ENCODE measurements at places on chromosomes 12 and 14.

DNA sequence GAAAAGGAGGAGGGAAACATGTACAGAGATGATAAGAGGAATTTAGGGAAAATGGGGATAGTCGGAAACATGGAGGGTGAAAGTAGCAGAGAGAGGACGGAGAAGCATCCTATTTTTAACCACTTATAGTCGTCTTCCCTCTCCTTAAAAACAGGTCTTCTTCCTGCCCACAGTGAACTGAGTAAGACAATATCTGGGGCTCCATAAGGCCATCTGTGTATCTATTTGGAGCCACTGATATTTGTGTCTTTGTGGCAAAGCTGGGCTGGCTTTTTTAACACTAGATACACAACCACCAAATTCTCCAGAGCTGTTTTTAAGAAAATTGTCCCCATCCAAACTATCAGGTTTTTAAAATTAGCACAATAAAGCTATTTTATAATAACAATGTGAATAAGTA lies 109.5 kb upstream of the RAP1B start:
- H3K4me1 ChIP-seq, result peaks cover 13% of the 10 kb centered on the region
- DNase-seq, result no peak
- H3K27ac ChIP-seq, result no peak overlapping the region
- no peaks in the 10 kb centered on the region for H3K27me3 ChIP-seq
- no peak overlapping the region for H3K4me3 ChIP-seq

GRCh38 chr14:49954171-49954631 lies 61.3 kb downstream of the ARF6 start:
- no peak for DNase-seq
- H3K27me3 ChIP-seq, result no peaks in the 10 kb centered on the region
- no peak overlapping the region for H3K4me3 ChIP-seq
- H3K36me3 ChIP-seq, result no peaks in the 10 kb centered on the region
- H3K27ac ChIP-seq, result no peak overlapping the region

GRCh38 chr14:60713513-60713912 lies 10.6 kb downstream of the SIX4 start:
- H3K36me3 ChIP-seq, result peaks cover 22% of the 10 kb centered on the region
- H3K27ac ChIP-seq, result no peak overlapping the region
- H3K4me3 ChIP-seq, result no peak overlapping the region
- H3K4me1 ChIP-seq, result no peaks in the 10 kb centered on the region

GRCh38 chr12:122965851-122966742 lies at the start of gene ABCB9:
TSS of gene ABCB9 (minus strand) at chr12:122966463. CDS start at chr12:122960235, 6,228 bp downstream.
- H3K27me3 ChIP-seq, result no peaks in the 10 kb centered on the region
- peak within 1 kb of the TSS; percentile 70 for H3K4me3 ChIP-seq

DNA sequence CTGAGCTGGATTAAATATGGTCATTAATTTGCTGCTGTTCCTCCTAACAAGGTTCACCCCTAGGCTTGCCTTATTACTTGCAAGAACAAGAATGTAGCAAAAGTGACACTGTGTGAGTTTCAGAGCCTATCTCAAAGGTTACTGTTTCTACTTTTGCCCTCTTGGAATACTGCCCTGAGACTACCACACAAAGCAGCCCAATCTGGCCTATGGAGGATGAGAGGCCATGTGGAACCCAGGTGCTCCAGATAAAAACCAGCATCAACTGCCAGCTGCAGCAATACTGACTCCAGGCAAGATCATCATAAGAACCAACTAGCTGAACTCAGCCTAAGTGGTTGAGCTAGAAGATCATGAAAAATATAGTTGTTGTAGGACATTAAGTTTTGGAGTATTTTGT lies 22.4 kb upstream of the SUPT16H start:
- H3K27ac ChIP-seq, result no peak overlapping the region
- no peak overlapping the region for H3K4me3 ChIP-seq
- H3K4me1 ChIP-seq, result peaks cover 5% of the 10 kb centered on the region

DNA sequence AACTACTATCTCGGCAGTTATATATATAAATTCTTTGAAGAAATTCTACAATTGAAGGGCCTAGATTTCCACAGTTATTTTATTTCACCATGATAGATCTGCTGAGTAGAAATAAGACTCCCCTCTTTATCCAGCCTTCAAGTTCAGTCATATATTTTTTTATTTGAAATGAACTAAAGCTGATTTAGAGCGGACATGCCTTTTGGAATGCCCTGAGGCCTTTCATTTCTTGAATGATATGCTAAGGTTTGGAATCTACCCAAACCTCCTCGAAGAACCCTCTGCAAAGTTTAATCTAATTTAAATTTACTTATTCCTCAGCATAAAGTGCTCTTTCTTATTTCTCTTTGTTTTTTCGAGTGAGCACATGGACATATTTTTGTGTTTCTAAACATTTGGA lies 15.1 kb downstream of the SIX1 start:
- no peaks in the 10 kb centered on the region for H3K36me3 ChIP-seq
- H3K27ac ChIP-seq, result no peak overlapping the region
- DNase-seq, result no peak
- peaks cover 6% of the 10 kb centered on the region for H3K27me3 ChIP-seq

DNA sequence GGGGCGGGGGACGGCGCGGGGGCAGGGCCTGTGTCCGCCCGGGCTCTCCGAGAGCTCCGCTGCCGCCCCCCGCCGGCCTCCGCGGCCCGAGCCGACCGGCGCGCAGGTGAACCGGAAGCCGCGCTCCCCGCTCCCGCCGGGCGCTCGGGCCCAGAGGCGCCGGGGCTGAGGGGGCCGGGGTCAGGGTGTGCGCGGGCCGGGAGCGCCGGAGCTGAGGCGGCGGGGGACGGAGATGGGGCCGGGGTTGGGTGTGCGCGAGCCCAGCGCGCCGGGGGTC lies 431 bp downstream of the HIP1R start:
- H3K4me3 ChIP-seq, result peak overlapping the region; percentile 73
- no peak overlapping the region for H3K27ac ChIP-seq
- no peaks in the 10 kb centered on the region for H3K27me3 ChIP-seq
- H3K36me3 ChIP-seq, result no peaks in the 10 kb centered on the region
- H3K4me1 ChIP-seq, result peaks cover 8% of the 10 kb centered on the region
- DNase-seq, result no peak

DNA sequence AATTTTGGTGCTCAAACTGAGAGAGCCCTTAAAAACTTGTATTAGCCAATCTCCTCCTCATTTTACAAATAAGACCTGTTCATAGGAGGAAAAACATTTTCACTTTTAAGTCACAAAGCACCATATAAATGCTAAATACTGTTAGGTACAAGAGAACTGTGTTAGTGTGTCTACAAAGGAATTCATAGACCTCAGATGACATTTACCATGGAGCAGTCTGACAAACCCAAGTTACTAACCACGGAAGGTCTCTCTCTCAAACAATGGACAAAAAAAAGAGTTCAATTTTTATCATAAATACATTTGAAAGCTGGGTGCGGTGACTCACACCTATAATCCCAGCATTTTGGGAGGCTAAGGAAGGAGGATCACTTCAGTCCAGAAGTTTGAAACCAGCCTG lies 10.0 kb downstream of the SBNO1 start:
- H3K36me3 ChIP-seq, result no peaks in the 10 kb centered on the region
- no peak overlapping the region for H3K4me3 ChIP-seq
- H3K4me1 ChIP-seq, result no peaks in the 10 kb centered on the region
- DNase-seq, result no peak
- H3K27me3 ChIP-seq, result no peaks in the 10 kb centered on the region

- H3K27me3 ChIP-seq, result peaks cover 5% of the 10 kb centered on the region
- no peaks in the 10 kb centered on the region for H3K36me3 ChIP-seq
- no peak overlapping the region for H3K4me3 ChIP-seq
- no peak overlapping the region for H3K27ac ChIP-seq
- no peak for DNase-seq
These were observed 191.3 kb upstream of the MYL2 start for GRCh38 chr12:111111681-111112080.

GRCh38 chr12:5088586-5089264 lies 45.0 kb downstream of the KCNA5 start:
- H3K27me3 ChIP-seq, result no peaks in the 10 kb centered on the region
- H3K36me3 ChIP-seq, result no peaks in the 10 kb centered on the region
- peaks cover 39% of the 10 kb centered on the region for H3K4me1 ChIP-seq
- DNase-seq, result peak; percentile 72

GRCh38 chr14:76090616-76091391 lies 60.9 kb upstream of the GPATCH2L start:
- H3K4me1 ChIP-seq, result no peaks in the 10 kb centered on the region
- H3K27ac ChIP-seq, result no peak overlapping the region
- H3K4me3 ChIP-seq, result no peak overlapping the region
- DNase-seq, result no peak
- H3K27me3 ChIP-seq, result peaks cover 3% of the 10 kb centered on the region

DNA sequence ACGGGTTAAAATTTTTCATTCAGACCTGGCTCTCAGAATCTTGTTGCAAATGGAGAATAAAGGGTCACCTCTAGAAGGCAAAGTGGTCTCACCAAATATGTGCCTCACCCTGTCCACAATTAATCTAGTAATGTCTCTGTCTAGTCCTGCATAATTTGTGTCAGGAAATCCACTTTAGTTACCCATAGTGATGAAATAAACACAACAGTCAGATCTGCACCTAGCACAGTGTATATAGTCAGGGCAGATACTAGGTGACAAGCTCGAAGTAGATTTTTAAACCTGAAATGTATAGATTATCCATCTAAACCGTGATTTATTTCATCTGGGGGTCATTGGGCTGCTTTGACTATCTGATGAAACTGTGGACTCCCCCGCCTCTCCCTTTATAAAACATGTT lies 15.9 kb upstream of the FLVCR2 start:
- H3K4me1 ChIP-seq, result no peaks in the 10 kb centered on the region
- H3K36me3 ChIP-seq, result no peaks in the 10 kb centered on the region
- H3K27ac ChIP-seq, result no peak overlapping the region
- no peak overlapping the region for H3K4me3 ChIP-seq
- DNase-seq, result no peak

- no peaks in the 10 kb centered on the region for H3K36me3 ChIP-seq
- no peak overlapping the region for H3K4me3 ChIP-seq
- H3K27ac ChIP-seq, result no peak overlapping the region
- no peaks in the 10 kb centered on the region for H3K27me3 ChIP-seq
- no peak for DNase-seq
- H3K4me1 ChIP-seq, result no peaks in the 10 kb centered on the region
These were observed 24.0 kb downstream of the ACSM4 start for GRCh38 chr12:7327918-7328317.

GRCh38 chr12:74111688-74112360 lies 425.8 kb upstream of the ATXN7L3B start:
- no peak overlapping the region for H3K4me3 ChIP-seq
- H3K36me3 ChIP-seq, result no peaks in the 10 kb centered on the region
- no peak overlapping the region for H3K27ac ChIP-seq
- H3K4me1 ChIP-seq, result no peaks in the 10 kb centered on the region

- no peak overlapping the region for H3K27ac ChIP-seq
- H3K36me3 ChIP-seq, result no peaks in the 10 kb centered on the region
- no peaks in the 10 kb centered on the region for H3K4me1 ChIP-seq
- DNase-seq, result no peak
These were observed 11.1 kb downstream of the SVOP start for GRCh38 chr12:109009766-109010165.

- no peaks in the 10 kb centered on the region for H3K36me3 ChIP-seq
- H3K4me1 ChIP-seq, result peaks cover 2% of the 10 kb centered on the region
- H3K27me3 ChIP-seq, result peaks cover 16% of the 10 kb centered on the region
- no peak overlapping the region for H3K4me3 ChIP-seq
- no peak overlapping the region for H3K27ac ChIP-seq
These were observed 16.6 kb upstream of the TRAF3 start for GRCh38 chr14:102760496-102761193.

DNA sequence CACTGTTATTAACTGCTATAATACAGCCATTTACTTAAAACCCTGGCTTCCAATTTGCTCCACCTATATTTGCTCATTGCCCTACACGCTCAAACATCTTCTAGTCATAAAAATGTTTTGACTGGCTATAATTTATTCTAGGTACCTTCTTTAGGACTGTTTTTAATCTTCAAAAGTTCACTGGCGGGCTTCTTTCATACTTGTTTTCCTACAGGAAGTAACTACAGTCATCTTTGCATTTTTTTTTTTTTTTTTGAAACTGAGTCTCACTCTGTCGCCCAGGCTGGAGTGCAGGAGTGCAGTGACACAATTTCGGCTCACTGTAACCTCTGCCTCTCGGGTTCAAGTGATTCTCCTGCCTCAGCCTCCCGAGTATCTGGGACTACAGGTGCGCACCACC lies 32.5 kb downstream of the MPHOSPH9 start:
- peaks cover 34% of the 10 kb centered on the region for H3K36me3 ChIP-seq
- H3K4me1 ChIP-seq, result no peaks in the 10 kb centered on the region
- no peaks in the 10 kb centered on the region for H3K27me3 ChIP-seq

DNA sequence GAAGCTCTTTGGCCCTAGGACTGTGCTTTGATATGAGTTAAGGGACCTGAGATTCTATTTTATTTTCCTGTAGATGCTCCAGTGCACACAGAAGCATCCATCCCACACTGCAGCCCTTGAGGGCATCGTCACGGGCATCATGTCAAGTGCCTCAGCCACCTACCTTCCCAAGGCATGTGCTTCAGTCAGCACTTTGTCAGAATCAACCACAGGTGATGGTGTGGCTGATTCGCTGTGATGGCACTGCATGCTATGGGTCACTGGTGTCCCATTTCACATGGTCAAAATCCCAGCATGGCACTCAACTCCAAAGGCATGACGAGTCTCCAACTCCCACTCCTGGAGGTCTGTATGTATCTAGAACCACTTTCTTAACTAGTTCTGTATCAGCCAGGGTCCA lies 100.8 kb downstream of the AACS start:
- no peaks in the 10 kb centered on the region for H3K36me3 ChIP-seq
- no peaks in the 10 kb centered on the region for H3K27me3 ChIP-seq
- no peak overlapping the region for H3K27ac ChIP-seq

GRCh38 chr12:71947645-71948105 lies 9.0 kb downstream of the TPH2 start:
- no peaks in the 10 kb centered on the region for H3K4me1 ChIP-seq
- H3K27me3 ChIP-seq, result peaks cover 2% of the 10 kb centered on the region
- DNase-seq, result peak; percentile 54
- no peak overlapping the region for H3K4me3 ChIP-seq
- H3K27ac ChIP-seq, result no peak overlapping the region
- H3K36me3 ChIP-seq, result no peaks in the 10 kb centered on the region

DNA sequence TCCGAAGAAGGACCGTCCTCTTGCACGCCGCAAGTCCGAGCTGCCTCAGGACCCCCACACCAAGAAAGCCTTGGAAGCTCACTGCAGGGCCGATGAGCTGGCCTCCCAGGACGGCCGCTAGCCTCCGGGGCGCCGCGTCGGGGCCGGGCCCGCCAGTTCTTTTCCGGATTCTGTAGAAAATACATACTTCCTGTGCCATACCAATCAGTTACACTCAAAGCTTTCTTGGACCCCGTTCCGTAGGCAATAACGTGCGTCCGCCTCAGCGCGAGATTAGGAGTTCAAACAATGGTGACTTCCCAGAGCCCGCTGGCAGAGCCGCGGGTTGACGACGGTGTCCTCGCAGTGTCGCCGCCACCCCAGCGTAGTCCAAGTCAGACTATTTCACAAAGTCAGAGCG lies 39.2 kb upstream of the DYNC1H1 start:
- no peak for DNase-seq
- no peak overlapping the region for H3K27ac ChIP-seq
- peaks cover 5% of the 10 kb centered on the region for H3K4me1 ChIP-seq
- H3K36me3 ChIP-seq, result peaks cover 3% of the 10 kb centered on the region
- H3K27me3 ChIP-seq, result no peaks in the 10 kb centered on the region

DNA sequence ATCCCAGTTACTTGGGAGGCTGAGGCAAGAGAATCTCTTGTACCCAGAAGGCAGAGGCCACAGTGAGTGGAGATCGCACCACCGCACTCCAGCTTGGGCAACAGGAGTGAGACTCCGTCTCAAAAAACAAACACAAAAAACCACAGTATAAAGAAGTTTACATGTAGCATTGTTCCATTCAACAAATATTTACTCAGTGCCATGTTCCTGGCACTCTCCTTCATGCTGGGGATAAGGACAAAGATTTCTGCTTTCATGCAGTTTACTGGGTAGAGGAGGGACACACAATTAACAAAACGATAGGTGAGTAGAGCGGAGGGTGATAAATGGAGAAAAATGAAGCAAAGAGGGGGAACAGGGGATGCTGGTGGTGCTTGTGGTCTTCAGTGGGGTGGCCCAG lies 68.2 kb upstream of the OVCH1 start:
- peaks cover 7% of the 10 kb centered on the region for H3K4me1 ChIP-seq

Measured in astrocyte (in vitro differentiated cells and primary cell).